Kidney epithelial cell (primary cell): ENCODE measurements at places on chromosomes 2 and 18. TPM values are rescaled to one million over a fixed set of nuclear protein-coding genes. Genes with fewer than 3 reads are reported as not detected.

Gene PLB1
- 0.25 and 0.82 TPM in 2 replicates for total RNA-seq

Gene KCNG3
- total RNA-seq: 0.55 and 0.79 TPM in 2 replicates

DNA sequence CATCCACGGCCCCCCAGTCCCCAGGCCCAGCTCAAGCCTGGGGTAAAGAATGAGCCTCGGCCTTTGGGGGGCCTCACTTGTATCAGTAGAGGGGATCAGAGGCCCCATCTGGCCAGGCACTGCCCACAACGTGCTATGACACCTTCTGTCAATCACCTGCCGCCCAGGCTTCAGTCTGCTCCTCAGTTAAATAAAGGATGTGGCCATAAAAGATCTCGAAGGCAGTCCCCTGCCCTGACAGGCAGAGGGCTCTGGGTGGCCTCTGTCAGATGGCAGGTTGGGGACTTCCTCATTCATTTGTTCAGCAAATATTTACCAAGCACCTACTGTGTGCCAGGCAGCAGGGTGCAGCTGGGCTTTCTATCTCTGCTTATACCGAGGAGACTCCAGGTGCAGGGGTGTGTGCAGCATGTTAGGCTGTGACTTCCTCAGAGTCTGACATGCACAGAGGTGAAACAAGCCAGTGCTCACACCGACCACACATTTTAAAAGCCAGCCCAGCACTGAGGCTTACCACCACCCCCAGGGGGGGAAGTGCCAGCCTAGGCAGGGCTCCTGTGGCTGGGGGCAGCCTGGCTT lies 166.4 kb downstream of the GALNT1 start:
- no peak for DNase-seq

DNA sequence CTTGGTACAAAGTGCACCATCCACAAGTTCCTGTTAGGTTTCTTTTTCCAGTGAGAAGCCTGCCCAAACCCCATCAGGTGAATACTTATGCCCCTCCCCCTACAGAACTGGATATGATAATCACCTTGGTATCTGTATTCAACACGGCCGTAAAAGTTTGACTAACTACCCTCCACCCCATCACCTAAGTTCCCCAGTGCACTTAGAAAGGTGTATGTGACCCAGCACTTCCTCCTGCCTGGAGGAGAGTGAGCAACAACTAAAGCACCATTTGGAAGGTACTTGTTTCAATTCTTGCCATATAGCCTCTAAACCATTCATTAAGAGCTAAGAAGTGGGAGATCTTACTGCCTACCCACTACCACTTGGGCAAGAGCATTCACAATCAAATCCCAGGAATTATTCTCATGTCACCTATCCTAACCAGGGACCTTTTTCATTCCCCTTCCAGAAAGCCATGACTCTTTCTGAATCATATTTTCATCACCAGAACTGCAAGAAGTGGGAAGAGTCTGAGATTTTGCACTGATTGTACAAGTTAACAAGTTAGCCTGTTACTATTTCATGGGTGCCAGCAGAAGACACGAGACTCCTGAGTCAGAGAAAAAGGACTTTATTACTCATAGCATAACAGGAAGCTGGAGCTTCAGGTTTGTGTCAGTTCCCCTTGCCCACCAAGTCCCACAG lies 53.5 kb upstream of the NDUFV2 start:
- DNase-seq: no peak

GRCh38 chr18:7711495-7711894 lies 144.4 kb downstream of the PTPRM start:
- DNase-seq: no peak

GRCh38 chr18:28816155-28816554 lies 639.2 kb upstream of the CDH2 start:
- DNase-seq: no peak
